ENCODE measurements at places on chromosomes 5 and 9.

GRCh38 chr9:19409401-19410194 is 789 bp downstream of the ACER2 start:
- no peak for DNase-seq

GRCh38 chr9:5978523-5978922 is 36.9 kb downstream of the RANBP6 start:
- no peak for DNase-seq

- DNase-seq = no peak
Observed at GRCh38 chr5:113187906-113188305, 211.3 kb downstream of the DCP2 start.

DNA sequence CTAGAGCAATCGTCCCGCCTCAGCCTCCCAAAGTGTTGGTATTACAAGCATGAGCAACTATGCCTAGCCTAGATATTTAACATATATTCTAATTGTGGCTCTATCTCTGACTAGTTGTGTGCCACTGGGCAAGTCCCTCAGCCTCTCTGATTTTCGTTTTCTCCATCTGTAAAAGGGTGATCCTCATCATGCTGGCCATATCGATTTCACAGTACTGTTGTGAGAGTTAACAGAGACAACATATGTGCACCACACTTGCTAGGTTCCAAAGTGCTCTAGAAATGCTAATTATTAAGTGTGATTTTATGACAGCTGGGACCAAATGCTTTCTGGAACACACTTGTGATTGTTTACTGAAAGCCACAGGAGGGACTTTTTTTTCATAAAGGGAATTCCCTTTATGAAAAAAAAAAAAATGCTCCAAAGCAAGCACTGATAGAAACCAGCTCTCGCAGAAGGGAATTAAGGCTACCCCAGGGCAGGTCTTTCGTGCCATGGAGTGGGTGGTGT is 78.5 kb upstream of the EPB41L4B start:
- no peak for DNase-seq

DNA sequence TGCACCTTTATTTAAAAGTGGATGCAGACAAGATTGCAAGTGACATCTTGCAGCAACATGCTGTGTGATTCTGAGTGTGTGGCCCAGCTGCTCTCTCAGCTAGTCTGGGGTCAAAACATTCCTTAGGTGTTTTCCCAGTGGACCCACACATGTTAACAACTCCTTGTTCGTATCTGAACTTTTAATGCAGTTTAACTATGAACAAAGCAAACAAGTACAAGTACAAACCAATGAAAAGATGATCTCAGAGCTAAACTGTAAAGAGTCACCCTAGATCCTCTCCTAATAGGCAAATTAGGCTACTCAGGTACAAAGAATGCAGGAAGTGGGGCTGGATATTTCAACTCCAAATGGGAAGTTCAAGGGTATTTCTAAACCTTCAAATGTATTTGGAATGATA is 108.4 kb downstream of the ENTREP1 start:
- no peak for DNase-seq
